ENCODE measurements at places on chromosomes 1 and 21.
A peak's percentile ranks its signal among the peaks of the same experiment; 100 is the strongest.

DNA sequence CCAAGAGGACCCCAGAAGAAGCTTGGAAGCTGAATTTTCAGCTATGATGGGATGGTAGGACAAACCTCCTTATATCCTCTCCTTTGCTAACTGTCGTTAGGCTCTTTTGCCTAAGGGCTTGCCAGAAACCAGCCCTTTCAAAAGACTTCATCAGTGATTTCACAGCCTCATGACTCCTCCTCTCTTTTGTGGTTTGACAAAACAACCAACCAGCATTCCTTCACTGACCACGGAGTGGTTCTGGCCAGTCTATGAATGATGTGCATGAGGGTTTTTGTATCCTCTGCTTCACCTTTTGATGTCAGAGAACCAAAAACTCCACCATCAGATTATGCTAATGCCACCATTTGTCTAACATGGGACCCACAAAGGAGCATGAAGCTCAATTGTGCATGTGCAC lies 116.9 kb upstream of the COA6 start:
- DNase-seq, result no peak

- no peak for DNase-seq
Measured at GRCh38 chr1:67618285-67619018, 66.5 kb upstream of the GADD45A start.

- no peak for DNase-seq
Measured at GRCh38 chr1:78721136-78721535, 71.5 kb downstream of the IFI44 start.

DNA sequence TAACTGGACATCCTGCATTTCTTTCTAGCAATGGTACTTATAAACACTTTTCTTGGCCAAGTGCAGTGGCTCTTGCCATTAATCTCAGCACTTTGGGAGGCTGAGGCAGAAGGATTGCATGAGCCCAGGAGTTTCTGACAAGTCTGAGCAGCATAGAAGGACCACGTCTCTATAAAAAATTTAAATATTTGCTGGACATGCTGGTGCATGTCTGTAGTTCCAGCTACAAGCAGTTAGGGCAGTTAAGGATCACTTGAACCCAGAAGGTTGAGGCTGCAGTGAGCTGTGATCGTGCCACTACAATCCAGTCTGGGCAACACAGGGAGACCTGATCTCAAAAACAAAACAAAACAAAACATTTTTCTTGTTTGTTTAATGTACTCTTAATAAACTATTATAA lies 434.0 kb downstream of the PLA2G4A start:
- no peak for DNase-seq

DNA sequence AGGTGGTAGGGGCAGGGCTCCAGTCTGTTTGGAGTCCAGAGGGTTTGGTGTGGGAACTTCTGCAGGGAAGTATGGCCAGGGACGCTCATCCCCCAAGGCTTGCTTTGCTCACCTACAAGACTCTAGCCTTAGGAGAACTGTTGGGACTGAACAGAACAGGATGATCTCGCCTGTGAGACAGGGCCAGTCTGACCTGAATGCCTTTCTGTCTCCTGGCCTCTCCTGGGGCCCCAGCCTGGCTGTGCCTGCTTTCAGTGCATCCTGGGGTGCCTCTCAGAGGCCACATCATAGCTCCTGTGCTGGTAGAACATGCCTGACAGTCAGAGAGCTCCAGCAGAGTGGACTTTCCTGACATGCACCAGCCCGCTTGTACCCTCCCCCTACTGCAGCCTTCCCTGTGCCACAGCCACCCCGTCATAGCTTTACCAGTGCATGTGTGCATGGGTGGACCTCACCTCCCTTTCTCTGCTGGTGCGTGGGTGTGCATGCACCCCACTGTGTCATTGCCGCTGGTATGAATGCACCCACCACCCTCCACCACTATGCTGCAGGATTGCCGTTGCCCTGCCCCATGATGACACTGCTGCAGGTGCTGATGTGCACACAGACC lies 165.8 kb downstream of the GIPC2 start:
- DNase-seq, result no peak

GRCh38 chr1:47986761-47987200 lies 10.4 kb downstream of the TRABD2B start:
- no peak for DNase-seq

DNA sequence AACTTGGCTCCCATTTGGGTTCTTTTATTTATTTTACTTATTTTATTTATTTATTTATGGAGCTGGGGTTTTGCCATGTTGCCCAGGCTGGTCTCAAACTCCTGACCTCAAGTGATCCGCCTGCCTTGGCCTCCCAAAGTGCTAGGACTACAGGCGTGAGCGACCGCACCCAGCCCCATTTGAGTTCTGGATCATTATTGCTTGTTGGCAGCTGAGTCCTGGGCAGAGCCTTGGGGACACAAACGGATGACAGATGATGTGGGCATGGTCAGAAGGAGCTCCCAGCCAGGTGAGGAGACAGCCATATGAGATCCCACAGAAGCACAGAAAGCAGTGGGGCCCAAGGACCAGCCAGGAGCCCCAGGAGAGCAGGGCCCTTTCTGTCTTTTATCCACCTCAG lies 254.0 kb downstream of the MATN1 start:
- DNase-seq, result no peak

- no peak for DNase-seq
Measured at GRCh38 chr1:244861683-244862082, 2.7 kb downstream of the HNRNPU start.

DNA sequence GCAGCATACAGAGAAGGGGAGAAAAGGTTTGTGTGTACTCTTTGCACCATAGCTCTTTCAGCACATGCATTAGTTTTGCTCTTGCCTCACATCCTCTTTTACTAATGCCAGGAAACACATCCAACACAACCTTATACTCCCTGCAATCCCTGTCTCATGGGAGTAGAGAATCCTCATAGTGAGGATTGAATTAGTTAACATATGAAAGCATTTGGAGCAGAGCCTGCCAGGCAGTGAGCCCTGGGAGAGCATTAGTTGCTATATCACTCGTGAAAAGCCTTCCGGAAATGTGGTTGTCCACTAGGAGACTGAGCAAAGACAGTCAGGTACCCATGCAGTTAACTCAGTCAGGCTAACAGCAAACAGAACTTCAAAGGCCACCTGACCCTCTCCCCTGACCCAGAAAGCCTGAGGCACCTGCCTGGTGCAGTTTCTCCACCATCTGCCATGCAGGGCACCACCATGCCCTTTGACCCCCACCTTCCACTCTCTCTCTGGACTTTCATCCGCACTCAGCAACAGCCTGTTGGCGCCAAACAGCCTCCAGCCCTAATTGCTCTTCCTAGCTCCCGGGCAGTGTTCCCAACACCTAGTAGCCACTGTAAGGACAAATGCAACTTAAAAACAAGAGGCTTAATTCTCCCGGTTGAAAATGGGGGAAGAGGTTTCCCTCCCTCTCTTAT lies 14.9 kb upstream of the AGT start:
- peak; percentile 25 for DNase-seq

- DNase-seq, result no peak
Measured at GRCh38 chr21:21210552-21210951, 212.3 kb downstream of the NCAM2 start.

DNA sequence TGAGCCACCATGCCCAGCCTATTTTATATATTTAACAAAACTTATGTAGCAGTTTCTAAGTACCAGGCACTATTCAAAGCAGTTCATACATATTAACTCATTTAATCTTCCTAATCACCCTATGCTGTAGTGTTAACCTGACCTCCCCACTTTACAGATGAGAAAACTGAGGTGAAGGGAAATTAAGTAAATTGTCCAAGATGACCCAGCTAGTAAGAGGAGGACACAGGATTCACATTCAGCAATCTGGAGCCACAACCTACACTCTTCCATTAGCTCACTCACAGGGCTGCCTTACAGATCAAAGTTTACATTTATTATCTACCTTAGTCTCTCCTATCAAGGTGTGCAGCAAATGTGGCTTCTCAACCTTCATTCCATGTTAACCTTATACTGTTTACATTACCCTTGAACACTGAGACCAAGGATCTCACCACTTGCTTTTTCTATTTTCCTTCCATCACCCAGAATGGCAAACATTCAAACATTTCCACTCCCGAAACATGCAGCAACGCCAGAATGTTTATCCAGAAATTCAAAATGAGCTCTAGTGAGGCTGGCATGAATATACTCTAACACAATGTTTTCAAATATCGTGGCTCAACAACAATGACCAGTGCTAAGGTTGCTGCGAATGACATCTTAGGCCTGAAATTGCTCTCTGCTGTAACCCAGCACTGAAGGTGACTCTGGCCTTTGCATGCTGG lies 24.5 kb downstream of the HIVEP3 start:
- no peak for DNase-seq

- no peak for DNase-seq
Measured at GRCh38 chr1:93874025-93874651, 4.9 kb downstream of the DNTTIP2 start.

All from natural killer cell treated with Interleukin-12 subunit alpha and Interleukin-12 subunit beta and Interleukin-15 and Interleukin-18, amount 100 ng/mL, for 72 hours (primary cell).